Stimulated activated memory B cell treated with anti-CD40 and anti-IgM and Interleukin-4, amounts not matched to agents 10 μg/mL and 1 μg/mL and 100 μg/mL, for 72 hours (primary cell): ENCODE measurements at places on chromosomes 11 and 22.

DNA sequence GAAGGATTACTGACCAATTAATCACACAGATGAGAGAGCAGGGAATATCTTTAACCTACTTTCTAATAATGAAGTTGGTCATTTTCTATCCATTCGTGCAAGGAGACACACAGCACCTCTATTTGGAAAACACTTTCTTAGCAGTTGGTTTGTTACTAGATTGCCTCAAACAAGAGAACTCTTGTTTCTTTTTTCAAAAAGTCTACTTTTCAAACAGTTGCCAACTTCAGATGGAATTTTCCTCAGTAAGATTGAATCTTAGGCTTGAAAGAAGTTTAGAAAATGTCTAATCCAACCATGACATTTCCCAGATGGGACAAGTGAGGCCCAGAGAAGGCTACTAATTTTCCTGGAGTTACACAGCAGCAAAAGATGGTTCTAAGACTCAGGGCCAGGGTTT is 42.4 kb upstream of the SMTN start:
- no peak for ATAC-seq

- peak; percentile 45 for ATAC-seq
Observed at GRCh38 chr11:62601122-62601371, 618 bp downstream of the MTA2 start.

GRCh38 chr11:63769714-63770455 is 1.3 kb upstream of the ZFTA start:
- no peak for ATAC-seq

DNA sequence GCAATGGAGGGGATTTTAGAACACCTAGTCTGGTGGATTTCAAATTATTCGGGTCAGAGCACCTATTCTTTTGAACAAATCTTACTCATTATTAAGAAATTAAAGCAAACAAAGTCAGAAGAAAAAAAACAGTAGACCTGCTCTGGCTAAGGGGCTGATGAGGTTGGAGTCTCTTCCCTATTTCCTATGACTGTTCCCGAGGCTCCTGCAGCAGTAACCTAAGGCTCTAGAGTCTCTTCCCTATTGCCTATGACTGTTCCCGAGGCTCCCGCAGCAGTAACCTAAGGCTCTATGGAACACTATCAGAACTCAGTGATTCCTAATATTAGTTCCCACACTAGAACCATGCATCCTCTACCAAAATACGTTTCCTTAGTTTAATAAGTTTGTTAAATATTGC is 607.9 kb downstream of the NTM start:
- ATAC-seq: no peak

DNA sequence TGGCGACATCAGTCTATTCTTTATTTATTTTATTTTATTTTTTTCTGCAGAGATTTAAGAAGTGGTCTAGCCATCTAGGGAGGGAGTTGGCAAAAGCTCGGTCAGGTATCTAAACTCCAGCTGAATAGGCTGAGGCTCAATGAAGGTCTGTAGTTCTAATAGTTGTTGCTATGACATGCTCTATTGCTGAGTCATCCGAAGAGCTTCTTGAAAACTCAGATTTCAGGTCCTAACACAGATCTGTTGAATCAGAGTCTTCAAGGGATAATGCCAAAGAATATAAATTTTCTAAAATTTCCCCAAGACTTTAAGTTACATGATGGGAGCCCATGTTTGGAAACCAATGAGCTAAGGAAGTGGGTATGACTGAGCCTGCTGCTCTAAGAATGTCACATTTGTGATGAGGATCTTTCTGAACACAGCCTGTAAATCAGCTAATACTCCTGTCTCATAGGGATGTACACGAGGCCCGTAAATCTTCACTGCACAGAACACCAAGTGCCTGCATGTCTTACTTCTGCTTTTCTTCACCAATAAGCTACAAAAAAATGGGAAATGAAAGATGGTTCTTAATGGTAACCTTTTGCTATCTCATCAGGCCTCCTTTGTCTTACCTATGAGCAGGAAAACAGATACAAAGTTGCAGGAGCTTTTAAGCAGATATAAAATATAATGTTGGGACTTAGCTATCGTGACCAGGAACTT is 901.4 kb upstream of the API5 start:
- peak; percentile 78 for ATAC-seq

DNA sequence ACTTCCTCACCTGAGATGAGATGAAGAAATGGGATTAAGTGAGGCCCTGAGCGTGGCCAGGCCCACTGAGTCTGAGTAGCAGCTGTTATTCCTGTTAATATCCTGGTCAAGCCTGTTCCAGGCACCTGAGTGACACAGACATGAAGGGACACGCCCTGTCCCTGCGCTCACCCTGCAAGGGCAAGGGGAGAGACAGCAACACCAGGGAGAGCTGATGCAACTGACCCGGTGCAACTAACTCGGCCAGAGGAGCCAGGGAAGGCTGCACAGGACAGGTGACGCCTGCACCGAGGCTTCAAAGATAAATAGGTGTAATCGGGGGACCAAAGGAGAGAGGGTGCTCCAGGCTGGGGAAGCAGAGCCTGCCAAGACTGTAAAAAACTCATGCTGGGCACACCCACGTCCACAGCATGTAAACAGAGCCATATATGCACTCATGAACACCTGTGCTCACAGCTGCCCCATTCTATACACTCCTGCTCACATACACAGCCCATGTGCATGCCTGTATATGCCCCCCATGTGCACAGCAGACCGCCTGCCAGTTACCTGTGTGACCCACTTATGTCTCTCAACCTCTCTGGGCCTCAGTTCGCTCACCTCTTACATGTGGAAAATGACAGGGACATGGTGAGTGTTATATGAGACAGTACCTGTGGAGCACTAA is 22.8 kb upstream of the GCAT start:
- ATAC-seq: no peak

- ATAC-seq: peak; percentile 67
Observed at GRCh38 chr11:14269692-14270573, 89.0 kb downstream of the RRAS2 start.

DNA sequence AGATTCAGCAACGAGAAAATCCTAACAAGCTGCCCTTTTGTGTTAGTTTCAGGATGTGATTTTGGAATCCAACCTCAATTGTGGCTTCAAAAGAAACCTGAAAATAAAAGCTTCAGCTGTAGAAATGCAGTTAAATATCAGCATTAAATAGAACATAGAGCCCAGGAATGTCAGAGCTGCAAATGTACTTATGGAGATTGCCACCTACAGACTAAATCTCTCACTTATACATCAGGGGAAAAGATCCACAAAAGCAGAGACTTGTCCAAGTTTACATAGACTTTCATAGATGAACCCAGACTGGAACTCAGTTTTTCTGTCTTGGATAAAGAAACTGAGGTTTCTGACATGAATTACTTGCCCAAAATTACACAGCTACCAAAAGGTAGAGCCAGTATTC is 446.6 kb downstream of the DLG2 start:
- ATAC-seq: no peak

DNA sequence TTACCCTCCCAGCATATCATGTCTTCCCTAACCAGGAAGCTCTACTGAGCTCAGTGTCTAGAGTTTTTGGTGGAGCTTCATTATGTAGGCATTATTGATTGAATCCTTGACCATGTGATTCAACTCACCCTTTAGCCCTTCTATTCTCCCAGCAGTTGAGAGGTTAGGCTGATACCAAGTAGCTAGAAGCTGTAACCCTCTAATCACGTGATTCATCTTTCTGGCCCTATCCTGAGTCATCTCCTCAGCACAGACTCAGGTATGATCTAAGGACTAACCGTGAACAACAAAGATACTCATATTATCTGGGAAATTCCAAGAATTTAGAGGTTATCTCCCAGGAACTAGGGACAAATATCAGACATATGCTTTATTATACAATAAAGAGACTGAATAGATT is 625.5 kb downstream of the JRKL start:
- ATAC-seq: no peak

DNA sequence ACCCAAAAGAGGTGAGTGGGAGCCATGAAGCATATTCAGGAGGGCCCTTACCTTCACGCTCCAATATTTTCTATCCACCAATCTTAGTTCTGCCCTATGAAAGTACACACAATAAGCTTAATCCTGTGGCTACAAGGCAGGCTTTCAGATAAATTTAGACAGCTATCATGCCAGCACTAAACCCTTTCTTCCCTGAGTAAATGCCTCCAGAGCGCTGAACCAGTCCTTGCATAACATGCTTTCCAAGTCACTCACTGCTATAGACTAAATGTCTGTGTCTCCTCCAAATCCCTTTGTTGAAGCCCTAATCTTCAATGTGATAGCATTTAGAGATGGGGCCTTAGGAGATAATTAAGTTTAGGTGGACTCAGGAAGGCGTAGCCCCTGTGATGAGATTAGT is 50.3 kb upstream of the FIBIN start:
- ATAC-seq: no peak

GRCh38 chr11:46390331-46391171 is 1.0 kb downstream of the CHRM4 start:
- no peak for ATAC-seq

GRCh38 chr11:46099963-46100316 is 21.3 kb downstream of the PHF21A start:
- ATAC-seq: no peak

DNA sequence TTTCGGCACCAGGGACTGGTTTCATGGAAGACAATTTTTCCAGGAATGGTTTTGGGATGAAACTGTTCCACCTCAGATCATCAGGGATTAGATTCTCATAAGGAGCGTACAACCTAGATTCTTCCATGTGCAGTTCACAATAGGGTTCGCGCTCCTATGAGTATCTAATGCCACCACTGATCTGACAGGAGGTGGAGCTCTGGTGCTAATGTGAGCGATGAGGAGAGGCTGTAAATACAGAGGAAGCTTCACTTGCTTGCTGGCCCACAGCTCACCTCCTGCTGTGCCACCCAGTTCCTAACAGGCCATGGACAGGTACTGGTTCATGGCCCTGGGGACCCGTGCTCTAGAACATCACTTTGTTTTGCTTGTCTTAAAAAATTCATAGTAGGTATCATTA is 41.8 kb upstream of the AMPD3 start:
- ATAC-seq: peak; percentile 86

DNA sequence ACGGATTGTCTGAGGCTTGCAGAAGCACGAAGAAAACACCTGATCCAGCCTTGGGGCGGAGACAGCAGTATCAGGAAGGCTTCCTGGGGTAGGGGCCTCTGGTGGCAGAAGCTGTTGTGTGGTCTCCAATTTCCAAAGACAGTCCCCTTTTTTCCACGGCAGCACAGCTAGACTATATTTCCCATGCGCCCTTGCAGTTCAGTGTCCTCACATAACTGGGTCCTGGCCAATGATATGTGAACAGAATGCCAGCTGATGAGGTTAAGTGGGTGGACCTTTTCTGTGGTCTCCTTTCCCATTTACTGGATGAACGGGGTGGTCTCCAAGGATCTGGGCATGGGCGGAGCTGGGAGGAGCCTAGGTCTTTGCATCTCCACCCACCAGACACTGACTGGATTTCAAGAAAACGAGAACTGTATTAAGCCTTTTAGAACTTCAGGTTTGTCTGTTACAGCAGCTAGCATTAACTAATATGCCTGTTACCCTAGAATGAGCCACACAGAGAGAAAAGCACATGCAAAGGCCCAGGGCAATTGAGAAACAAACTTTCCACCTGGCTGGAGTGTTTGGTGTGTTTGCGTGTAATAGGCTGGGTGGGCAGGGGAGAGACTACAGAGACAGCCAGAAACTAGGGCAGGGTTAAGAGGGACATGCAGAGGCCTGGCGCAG is 6.2 kb downstream of the GAL3ST1 start:
- no peak for ATAC-seq

DNA sequence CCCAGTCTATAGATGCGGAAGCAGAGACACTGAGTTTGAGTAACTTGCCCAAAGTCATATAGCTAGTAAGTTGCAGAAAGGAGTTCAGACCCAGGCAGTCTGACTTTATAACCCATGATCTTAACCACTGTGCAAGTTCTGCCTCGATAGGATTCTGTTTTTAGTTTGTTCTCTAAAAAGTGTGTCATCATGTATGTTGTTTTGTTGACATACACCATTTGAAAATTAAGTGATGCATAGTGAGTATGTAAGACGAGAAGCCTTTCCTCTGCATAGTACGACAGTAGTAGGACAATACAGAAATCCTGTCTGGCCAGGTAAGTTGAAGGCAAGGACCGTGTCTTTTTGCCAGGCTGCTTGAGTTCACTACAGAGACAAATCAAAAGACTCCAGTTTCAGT is 3.3 kb downstream of the ZC3H12C start:
- ATAC-seq: no peak

DNA sequence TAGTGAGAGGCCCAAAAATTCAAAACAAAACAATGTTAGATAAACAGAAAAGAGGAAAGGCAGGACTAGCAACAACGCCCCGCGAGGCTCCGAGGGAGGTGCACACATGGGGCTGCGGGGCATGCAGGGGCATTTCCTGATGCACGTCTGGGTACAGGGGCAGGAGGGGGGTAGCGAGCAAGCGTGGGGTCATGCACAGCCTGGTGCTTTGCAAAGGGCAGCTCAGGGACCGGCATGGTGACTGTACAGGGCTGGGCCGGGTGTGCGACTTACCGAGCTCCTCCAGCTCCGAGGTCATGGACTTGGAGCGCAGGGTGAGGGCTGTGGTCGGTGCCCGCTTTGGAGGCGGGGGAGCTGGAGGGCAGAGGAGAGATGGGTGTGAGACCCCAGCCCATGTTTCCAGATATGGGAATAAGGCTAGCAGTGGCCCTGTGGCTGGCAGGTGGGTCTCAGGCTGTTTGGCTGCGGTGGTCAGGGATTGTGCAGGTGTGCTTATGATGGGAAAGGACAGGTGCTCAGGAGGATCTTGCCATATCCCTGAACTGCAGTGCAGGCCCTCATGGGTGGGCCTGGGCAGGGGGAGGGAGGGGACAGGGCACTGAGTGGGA is 103.7 kb downstream of the CTTN start:
- ATAC-seq: no peak

GRCh38 chr11:100963375-100963774 is 166.2 kb downstream of the PGR start:
- no peak for ATAC-seq
